ENCODE measurements at places on chromosomes 1 and 21.

DNA sequence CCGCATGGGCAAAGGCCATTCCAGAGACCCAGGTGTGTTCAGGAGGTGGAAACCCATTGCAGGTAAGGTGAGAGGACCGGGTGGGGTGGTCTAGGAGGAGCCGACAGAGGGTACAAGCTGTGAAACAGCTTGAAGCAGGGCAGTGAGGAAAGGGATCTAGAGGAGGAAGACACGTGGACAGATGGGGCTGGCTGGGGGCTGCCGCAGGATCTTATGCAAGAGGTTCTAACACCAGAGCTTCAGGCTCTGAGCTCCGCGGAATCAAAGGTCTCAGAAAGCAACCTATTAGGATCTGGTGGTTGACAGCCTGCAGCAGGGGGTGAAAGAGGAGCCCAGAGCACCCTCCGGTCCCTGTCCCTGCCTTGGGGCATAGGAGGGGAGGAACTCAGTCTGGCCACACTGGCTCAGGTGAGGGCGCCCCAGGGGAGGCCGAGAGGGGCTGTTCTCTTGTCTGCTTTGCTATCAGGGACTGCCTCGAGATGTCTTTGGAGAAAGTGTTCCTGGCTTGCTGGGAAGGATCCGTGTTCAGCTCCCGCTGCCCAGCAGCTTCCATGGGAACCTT is 1.9 kb downstream of the TFF1 start:
- DNase-seq = no peak

- DNase-seq = no peak
These were observed 63.0 kb downstream of the ATP1A1 start for GRCh38 chr1:116435806-116436610.

- no peak for DNase-seq
These were observed 8.4 kb downstream of the MYBPH start for GRCh38 chr1:203167026-203167912.

GRCh38 chr1:207243442-207244408 is 77.8 kb upstream of the CD55 start:
- no peak for DNase-seq

DNA sequence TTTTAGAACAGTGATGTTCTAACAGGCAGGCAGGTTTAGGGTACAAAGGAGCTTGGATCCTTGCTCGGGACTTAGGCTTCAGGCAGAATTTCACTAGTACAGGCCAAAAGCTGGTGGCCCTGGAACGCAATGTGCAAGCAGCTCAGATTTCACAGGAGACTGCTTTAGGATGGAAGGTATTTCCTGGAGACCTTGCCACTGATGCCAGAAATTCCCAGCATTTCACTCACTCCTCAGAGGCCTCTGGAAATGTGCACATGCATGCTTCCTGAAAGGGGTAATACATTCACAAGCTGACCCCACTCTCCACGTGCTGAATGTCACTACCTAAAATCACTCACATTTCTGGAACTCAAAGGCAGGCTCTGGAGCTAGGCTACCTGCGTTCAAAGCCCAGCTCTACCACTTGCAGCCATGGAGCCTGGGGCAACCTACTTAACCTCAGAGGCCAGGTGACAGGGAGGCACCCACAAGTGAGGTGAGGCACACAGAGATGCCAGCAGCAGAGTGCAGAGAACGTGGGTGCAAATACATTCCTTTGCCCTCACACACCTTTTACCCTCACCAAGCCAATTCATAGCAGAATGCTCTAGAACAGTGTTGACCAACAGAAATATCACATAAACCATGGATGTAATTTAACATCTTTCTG is 56.5 kb downstream of the CDC7 start:
- DNase-seq = no peak

- peak; percentile 88 for DNase-seq
These were observed 23.2 kb upstream of the BECN2 start for GRCh38 chr1:241934201-241934848.

DNA sequence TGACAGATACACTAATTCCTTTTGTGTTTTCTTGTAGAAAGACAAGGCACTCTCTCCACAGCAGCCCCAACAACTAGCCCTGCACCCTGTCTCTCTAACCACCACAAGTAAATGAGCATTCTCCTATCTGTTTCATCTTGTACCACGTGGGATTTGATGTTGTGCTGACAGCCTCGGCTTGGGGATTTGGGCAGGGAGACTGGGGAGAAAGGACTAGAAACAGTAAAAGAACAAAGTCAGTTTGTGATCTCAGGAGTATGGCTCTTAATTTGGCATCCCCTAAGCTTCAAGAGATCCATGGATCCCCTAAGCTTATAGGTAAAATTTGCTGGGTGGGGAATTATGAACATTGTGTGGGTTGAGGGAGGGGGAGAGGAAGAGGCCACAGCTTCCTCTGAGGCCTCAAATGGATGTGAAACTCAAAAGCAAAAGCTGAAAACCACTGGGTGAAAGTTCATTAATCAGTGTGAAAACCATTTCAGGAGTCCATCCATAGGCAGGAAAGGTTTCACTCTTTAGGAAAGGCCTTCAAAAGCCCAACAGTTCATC is 3.1 kb downstream of the C1orf162 start:
- no peak for DNase-seq

DNA sequence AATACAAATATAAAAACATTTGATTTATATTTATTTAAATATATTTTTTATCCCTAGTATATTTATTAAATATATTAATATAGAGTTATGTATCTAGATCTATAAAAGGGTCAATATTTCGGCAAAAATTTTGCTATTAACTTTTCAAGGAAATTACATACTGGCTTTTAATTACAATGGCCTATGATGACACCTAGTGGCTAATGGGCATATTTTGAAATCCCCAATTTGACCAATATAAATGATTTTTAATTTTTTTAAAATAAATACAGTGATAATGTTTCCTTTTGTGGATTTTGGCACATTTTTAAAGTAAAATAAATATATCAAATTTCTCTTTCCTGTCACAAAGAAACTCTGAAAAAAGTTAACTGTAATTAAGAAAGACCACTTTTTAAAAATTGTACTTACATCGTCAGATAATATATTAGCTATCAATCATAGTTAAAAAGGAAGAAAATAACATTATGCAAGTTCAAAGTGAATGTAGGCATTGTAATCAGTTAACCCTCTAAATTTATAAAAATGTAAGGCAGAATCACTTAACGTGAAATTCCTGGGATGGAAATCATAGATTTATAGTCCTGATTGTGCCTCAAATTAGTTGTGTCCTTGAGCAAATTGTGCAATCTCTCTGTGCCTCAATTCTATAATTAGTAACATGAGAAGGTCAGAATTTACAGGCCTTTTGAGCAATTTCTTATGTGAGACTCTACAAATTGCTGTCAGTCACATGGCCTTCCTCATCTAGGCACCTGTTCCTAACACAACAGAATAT is 25.6 kb upstream of the RGS13 start:
- DNase-seq = peak; percentile 32

DNA sequence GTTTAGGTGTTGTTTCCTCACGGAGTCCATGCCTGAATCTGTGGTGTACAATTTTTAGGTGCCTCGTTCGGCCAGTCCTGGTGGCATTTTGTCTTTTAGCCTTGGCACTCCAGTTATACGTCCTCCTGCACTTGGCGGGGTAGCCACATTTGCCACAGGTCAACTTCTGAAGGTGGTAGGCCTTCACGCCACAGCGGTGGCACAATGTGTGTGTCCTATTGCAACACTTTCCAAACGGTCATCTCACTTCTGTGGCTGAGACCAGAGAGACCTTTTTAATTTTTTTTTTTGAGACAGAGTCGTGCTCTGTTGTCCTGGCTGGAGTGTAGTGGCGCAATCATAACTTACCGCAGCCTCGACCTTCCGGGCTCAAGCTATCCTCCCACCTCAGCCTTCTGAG is 49.1 kb downstream of the CAMTA1 start:
- DNase-seq = no peak

DNA sequence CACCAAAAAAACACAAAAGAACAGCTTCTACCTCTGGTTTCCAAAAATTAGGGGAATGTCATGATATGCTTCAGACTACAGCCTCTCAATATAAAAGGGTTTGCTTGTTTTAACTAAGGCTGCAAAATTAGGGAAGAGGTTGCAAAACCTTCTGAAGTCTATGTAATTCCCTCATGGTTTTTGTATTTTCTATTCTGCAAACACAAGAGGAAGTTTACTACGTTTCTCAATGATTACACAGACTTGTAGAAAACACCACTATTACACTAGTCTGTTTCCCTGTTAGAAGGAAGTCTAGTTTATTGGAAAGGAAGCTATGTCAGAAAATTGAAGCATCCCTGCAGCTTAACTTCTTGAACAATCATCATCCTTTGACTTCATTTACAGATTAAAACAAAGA is 229.7 kb upstream of the FMN2 start:
- DNase-seq = no peak

DNA sequence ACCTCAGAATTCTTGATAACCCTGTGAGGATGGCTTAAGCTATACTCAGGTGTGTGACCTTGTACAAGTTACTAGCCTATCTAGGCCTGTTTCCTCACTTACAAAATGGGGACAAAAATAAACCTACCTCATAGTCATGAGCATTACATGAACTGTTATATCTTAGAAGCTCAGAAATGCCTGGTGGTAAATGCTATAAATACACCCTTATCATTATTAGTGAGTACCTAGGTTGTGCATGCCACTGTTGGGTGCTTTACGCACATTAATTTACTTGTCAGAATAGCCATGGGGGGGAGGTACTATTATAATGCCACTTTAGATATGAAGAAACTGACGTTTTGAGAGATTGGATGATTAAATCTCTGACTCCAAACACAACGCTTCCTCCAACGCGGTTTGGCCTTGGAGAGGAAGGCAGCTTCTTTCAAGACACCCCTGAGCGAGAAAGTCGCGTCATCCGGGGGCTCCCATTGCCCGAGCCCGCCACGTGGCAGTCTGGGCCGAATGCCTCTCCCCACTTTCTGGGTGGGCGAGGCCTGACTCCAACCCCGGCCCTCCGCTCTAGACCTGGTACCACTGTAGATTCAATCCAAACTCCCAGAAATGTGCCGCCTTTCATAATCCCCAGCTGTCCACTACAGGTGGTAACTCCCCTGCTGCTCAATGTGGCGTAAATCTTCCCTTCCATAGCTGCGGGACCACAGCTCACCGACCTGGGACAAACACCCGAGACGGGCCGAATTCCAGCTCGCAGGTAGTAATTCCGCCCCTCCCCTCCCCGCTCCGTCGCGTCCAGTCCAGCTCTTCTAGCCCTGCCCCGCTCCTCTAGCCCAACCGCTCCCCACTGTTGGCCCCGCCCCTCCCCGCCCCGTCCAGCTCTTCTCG is 771 bp upstream of the RAD54L start:
- DNase-seq = peak; percentile 60

- DNase-seq = no peak
These were observed 56.2 kb upstream of the ENAH start for GRCh38 chr1:225709101-225709500.

- no peak for DNase-seq
These were observed 69.7 kb downstream of the CD46 start for GRCh38 chr1:207821464-207822045.

DNA sequence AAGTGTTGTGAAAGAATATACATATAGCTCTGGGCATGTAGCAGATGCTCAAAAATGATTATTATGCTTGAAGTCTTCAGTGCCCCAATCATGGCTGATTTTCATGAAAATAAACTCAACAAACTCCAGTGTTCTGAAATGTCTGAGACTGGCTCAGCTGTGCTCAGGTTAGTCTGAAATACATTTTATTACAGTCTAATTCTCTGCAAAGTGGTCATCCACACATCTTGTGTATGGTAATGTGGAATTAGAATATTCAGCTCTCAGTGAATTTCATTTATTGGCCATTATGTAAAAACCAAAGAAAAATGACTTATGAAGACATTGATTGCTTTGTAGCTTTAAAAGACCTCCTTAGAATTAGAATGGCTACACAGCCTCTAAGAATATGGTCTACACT is 109.9 kb downstream of the DISC1 start:
- DNase-seq = no peak

DNA sequence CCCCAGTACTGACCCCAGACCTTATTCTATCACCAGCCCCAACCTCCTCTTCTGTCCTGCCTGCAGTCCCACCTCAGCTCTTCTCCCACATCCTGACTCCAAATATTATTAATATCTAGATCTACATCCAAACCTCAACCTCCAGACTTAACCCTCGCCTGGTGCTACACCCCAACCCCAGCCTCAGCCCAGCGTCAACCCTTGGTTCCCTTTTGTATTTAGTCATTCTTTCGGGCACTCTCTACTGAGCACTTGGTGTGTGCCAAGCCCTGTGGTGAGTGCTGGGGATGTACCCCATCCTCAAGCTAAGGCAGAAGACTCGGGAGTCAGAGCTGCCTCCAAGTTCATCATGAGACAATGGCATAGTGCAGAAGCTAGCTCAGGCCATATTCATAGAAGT is 1.1 kb downstream of the SHISAL2A start:
- DNase-seq = no peak

GRCh38 chr1:241560146-241560848 is 28.1 kb downstream of the KMO start:
- no peak for DNase-seq

GRCh38 chr21:43273708-43274021 is 104.9 kb downstream of the CRYAA start:
- DNase-seq = no peak

DNA sequence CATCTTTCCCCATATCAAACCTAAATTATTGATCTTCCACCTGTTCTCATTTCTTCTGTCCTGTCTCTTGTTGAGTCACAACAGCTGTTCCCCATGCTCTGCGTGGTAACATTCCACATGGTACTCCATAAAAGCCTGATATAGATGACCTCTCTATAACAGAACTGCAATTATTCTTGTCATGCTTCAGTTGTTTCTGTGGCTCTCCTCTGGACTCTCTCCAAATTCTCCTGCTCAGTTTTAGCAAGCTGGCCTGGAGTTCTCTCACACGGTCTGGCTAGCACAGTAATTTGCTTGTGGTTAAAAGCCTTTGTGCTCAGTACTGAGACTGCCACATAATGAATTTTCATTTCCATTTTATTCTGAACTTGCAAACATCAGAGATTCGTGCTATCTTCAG is 10.6 kb upstream of the LRRC39 start:
- DNase-seq = peak; percentile 75

GRCh38 chr1:203206129-203206687 is 19.7 kb upstream of the CHI3L1 start:
- DNase-seq = no peak

GRCh38 chr1:172700556-172700955 is 41.7 kb downstream of the FASLG start:
- DNase-seq = no peak

DNA sequence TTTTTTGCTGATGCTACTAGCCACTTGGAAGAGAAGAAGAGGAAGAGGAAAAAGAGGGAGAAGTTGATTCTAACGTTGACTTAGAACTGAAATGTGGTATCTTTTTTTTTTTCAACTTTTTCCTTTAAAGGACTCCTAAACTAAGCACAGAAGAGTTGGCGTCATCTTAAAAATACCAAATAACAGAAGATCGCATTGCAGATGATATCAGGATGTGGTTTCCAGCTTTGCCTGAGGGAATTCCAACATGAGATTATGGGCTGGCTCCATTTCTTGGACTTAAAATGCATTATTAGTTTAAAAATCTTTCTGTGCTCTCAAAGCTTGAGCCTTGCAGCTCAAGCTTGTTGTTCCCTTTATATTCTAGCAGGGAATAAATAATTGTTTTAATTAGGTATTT is 29.8 kb downstream of the WDR3 start:
- DNase-seq = no peak
